ENCODE measurements at places on chromosomes 16 and 17.

DNA sequence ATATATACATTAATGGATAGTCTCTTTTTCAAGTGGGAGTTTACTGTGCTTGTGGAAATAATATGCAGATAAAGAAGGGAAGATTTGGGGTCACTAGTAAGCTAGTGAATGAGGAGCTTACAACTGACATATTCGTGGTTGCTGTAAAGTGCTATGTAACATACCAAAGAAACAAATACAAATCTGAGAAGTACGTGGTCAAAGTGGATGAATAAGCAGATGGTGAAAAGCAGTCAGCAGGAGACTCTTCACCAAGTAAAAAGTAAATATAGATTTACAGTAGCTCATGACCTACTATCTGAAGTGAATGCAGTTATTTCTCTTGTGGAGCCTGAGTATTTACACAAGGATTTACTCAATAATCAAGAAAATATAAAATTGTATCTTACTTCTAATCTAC is 136.6 kb upstream of the ELAC2 start:
- DNase-seq: no peak

DNA sequence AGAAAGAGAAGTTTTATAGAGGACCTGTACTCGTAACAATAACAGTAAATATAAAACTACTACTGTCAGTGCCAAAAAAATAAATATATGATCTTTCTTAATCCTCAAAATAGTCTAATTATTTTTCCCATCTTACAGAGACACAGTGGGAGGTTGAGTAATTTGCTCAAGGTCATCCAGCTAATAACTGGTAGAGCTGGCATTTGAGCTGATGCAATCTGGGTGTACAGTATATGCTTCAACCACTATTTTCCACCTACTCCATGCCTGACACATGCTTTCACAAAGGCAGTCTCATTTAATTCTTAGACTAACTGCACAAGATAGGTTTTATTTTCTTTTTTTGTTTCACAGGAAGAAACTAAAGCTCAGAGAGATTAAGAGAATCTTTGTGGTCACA is 33.6 kb downstream of the PIGL start:
- no peak for DNase-seq

- no peak for DNase-seq
Measured at GRCh38 chr16:67419502-67419901, 3.2 kb upstream of the ZDHHC1 start.

DNA sequence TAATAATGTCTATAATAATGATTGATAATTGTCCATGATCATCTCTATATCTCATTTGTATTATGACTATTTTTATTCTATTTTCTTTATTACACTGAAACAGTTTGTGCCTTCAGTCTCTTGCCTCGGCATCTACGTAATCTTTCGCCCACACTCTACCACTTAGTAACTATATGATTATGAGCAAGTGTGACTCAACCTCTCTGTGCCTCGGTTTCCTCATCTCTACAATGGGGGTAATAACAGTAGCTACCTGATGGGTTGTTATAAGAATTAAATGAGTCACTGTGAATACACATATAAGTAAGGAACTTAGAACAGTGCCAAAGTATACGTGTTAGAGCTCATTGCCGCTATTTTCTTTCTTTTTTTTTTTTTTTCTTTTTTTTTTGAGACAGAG is 3.7 kb upstream of the SLC16A11 start:
- DNase-seq: no peak

- no peak for DNase-seq
Measured at GRCh38 chr16:54538276-54538675, 251.7 kb upstream of the IRX3 start.

Data from right forelimb (tissue), 1 donor.